ENCODE measurements at places on chromosomes 3 and 15.

- DNase-seq = no peak
Observed at GRCh38 chr3:44762170-44762677, 630 bp downstream of the KIF15 start.

DNA sequence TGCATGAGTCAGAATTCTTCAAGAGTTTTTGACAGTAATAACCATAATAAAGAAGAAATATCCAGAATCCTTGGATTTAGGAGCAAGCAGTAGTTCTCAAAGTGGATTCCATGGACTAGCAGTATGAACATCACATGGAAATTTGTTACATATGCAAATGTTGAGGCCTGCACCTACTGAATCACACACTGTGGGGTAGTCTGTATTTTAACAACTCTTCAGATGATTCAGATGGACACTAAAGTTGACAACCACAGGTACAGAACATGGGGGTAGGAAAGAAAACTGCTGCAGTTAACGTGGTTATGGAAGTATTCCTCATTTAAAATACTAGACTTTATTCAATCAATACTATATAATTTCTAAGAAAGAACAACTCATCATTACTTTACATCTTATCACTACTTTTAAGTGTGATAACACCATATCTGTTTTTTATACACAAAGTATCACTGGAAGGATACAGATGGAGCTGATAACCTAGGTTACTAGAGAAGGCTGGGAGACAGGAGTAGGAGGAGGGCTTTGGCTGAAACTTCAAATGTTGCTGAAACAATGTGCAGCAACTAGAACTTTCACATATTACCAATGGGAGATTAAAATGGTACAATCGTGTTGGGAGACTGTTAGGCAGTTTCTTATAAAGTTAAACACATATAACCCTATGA lies 11.7 kb downstream of the NEDD4 start:
- no peak for DNase-seq

DNA sequence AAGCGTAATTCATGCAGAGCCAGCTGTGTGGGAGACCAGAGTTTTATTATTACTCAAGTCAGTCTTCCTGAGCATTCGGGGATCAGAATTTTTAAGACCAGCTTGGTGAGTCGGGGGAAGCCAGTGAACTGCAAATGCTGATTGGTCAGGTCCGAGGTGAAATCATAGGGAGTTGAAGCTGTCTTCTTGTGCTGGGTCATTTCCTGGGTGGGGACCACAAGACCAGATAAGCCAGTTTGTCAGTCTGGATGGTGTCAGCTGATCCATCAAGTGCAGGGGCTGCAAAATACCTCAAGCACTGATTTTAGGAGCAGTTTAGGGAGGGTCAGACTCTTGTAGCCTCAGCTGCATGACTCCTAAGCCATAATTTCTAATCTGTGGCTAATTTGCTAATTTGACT lies 228.1 kb upstream of the ATP10A start:
- DNase-seq = no peak

- DNase-seq = no peak
Observed at GRCh38 chr15:33866101-33866737, 102.1 kb upstream of the CHRM5 start.

- no peak for DNase-seq
Observed at GRCh38 chr3:37319784-37320183, 145.4 kb upstream of the LRRFIP2 start.

DNA sequence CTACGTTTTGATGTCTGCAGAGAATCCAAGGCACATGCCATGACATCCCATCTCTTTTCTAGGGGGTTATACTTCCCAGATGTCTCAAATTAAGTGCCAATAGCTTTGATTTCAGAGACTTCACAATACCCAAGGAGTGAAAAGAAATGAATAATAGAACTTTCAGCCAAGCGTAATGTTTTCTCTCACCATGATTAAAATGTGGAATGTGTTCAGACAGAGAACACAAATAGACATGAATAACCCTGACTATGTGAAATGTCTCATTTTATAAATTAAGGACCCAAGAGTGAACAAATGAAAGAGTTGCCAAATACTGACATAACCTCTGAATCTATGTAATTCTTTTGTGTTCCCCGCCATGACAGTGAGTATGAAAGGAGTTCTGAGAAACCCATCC lies 123.6 kb upstream of the GAP43 start:
- no peak for DNase-seq

- no peak for DNase-seq
Observed at GRCh38 chr15:68632101-68632500, 53.3 kb downstream of the CORO2B start.

DNA sequence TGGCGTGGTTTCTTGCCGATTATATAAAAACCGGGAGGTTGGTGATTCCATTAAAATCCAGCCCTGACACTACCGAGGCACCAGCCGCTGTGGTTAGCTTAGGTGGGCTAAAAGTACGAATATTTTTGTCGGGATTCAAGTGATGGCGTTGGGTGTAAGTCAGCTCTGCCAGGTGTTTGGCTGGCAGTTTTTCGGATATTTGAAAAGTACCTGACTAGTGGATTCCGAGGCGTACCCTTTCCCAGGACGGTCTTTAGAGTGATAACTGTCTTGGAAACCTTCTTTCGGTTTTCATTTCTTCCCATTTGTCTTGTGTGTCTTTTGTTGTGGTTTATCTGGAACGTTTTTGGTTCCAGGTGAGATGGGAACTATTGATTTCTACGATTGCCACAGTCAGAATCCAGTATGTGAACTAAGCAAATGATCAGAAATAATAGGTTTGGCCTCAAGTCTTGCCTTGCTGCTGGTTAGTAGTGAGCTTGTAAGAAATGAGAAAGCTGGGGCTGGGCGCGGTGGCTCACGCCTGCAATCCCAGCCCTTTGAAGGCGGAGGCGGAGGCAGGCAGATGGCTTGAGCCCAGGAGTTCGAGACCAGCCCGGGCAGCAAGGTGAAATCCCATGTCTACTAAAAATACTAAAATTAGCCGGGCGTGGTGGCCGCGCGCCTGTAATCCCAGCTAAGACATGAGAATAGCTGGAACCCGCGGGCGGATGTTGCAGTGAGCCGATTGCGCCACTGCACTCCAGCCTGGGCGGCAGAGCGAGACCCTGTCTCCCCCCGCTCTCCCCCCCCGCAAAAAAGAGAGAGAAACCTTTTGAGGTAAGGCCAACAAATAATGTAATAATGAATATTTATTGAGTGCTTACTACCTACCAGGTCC lies 1.4 kb downstream of the FYTTD1 start:
- DNase-seq = no peak

- DNase-seq = no peak
Observed at GRCh38 chr3:13040361-13041074, 32.7 kb downstream of the IQSEC1 start.

DNA sequence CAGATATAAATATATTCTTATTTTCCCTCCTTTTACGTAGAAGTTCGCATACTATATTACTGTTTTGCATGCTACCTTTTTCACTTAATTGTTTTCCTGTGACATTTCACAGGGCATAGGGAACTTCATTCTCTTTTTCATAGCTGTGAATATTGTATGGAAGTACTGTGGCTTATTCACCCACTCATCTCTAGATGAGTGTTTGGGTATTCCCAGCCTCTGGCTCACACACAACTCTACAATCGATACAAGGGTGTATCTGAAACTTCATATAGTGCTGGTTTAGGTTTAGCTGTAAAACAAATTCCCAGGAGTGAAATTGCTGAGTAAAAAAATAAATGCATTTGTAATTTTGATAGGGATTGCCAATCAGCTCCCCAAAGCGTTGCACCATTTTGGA lies 55.3 kb upstream of the MAGI1 start:
- DNase-seq = no peak

DNA sequence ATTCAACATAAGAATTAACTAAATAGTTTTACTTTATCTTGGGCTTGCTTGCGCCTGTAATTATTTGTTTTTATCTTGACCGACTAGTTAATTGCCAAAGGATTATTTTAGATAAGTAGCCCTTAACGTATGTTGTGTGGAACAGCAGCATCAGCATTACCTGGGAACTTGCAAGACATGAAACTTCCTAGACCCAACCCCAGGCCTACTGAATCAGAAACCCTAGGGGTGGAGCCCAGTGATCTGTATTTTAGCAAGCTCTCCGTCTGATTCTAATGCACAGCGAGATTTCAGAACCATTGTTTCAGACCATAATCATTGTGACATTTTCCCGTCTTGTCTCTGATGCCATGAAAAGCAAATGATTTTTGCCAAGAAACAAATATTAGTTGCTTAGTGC lies 31.1 kb downstream of the FILIP1L start:
- no peak for DNase-seq

DNA sequence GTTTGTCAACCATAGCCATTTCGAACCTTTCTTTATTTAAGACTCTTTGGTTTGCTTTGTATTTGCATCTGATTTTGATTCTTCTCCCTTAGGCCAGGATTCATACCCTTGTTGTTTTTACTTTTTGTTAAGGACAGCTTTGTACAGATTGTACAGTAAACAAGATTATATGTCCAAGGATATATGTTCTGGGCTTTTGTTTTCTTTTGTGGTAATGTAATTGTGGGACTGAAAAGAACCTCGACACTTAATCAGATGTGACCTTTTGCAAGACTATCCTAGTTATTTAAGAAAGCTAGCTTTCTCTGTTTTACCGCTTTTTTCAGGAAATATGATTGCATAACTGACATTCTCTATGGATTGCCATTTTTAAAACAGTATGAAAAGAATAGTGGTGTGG lies 67.0 kb upstream of the SAMMSON start:
- DNase-seq = no peak

GRCh38 chr3:86282106-86282787 lies 708.7 kb downstream of the VGLL3 start:
- DNase-seq = no peak

DNA sequence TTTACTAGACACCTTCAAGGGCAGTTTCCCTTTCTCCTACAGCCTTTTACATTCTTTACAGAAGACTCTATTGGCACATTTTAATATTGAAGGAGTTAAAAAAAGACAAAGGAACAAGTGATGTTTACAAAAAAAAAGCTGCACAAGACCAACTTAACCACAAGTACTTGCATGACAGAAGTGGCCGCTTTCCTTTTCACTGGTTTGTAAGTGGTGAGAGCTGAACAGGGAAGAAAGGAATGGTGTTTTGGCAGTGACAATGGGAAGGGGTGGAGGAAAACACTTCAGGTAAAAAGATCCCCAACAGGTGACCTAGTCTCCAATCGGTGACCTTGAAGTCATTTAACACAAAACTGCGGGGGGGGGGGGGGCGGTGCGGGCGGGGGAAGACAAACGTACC lies 1.1 kb downstream of the WDR72 start:
- DNase-seq = no peak

DNA sequence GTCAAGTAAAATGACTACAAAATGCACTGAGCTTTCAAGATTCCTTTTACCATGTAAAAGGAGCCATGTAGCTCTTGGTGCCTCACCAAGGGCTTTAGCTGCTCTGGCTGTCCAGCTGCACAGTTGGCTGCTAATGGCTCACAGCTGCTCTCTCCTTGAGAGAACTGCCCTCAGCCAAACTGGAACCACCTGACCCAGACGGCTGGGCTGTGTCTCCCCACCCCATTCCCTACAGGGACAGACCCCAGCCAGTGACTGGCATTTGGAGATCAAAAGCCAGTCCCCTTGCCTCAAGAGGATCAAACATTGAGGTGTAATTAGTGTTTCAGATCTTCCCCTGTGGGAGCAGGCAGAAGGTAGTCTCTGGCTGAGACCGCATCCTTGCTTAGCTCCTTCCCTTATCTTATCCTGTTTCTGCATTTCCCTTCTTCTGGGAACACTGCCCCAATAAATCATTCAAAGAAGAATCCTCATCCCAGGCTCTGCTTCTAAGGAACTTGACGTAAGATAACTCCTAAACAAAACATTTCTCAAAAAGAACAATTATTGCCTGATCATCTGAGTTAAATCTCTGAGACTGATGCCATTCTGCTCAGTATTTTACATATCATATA lies 28.6 kb upstream of the UBE2E2 start:
- DNase-seq = no peak

DNA sequence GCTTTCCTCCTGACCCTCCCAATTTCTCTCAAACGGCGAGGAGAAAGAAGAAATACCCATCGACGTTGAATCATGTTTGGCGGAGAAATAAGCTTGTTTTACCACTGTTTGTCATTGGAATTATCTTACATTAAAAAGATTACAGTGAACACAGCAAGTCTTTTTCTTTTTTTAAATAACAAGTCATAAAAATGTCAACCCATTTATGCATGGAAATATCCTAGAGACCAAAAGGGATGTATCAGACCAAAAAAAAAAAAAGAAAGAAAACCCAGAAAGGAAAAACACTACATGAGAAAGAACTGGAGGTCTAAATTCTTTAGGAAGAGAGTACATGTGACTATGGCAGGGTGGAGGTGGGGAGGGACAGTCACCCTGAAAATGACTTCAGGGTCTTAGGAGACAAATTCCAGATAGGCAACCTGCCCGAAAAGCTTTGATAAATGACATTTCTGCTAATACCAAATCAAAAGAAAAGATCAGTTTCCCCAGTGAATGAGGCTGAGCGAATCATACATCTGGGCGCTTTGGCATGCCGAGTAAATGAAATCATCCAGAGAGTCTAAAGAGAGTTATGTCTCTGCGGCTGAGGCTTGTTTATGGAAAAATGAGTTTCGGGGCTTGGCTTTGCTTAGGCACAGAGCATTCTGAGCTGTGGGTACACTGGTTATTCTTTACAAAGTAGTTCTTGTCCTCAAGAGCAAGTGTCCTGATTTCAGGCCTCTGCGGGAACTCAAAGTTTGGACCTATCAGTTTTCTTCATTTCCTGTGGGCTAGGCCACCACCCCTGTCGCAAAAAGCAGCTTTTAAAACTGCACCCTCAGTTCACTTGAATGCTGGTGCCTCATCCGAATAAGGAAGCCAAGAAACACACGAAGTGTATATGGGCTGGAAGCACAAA lies 110.1 kb upstream of the TGFBR2 start:
- DNase-seq = no peak

DNA sequence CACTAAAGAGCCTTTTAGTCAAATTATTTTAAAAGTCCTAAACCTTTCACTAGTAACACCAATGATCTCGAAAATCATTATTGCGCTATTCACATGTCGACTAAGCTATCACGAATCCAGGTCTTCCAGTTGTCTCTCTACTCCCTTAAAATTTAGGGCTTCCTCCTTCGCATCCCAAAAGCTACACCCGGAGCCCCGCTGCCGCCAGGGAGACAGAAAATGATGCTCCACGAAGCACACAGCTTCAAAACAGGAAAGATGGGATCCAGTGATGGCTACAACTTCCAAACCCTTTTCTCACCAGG lies 253 bp downstream of the IFT80 start:
- DNase-seq = no peak

- no peak for DNase-seq
Observed at GRCh38 chr15:35038626-35039451, 46.3 kb downstream of the NANOGP8 start.

GRCh38 chr3:181278468-181279238 lies 289.1 kb upstream of the DNAJC19 start:
- DNase-seq = no peak

DNA sequence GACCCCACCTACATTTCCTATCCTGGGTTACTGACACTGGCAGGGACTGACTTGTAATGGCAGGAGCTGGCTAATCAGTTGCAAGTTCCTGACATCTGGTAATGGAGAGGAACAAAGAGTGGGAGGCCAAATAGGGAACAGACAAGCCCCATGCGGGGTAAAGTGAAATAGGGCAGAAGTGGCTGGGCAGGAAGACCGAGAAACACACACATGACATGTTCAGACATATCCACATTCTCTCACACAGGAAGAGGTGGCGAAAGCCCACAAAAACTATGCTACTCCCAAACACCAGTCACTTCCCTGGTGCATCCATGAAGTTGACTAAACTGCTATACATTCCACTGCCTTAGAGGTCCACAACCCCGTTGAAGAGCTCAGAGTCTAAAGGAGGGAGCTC lies 394.1 kb upstream of the TBL1XR1 start:
- DNase-seq = no peak

GRCh38 chr3:100073714-100074307 lies 40.5 kb downstream of the FILIP1L start:
- DNase-seq = no peak

All from D721Med (cell line).